Panc1 (cell line): ENCODE measurements at places on chromosomes 5 and 9. TPM values are rescaled to one million over a fixed set of nuclear protein-coding genes. Genes with fewer than 3 reads are reported as not detected.

The EIF4E1B gene
- not detected for total RNA-seq

The PCDHA9 gene
- total RNA-seq, result 0.21 TPM

The FCN2 gene
- not detected for total RNA-seq

The SLC6A3 gene
- total RNA-seq, result 0.05 TPM

The TRIM7 gene
- total RNA-seq, result 25.8 TPM

The COL15A1 gene
- 0.10 TPM for total RNA-seq

The TAF11L12 gene
- total RNA-seq, result not detected

The LHX3 gene
- total RNA-seq, result 0.13 TPM

The SLC25A51 gene
- 23.4 TPM for total RNA-seq

GRCh38 chr5:154505567-154505966 lies 27.5 kb upstream of the HAND1 start:
- DNase-seq, result no peak

DNA sequence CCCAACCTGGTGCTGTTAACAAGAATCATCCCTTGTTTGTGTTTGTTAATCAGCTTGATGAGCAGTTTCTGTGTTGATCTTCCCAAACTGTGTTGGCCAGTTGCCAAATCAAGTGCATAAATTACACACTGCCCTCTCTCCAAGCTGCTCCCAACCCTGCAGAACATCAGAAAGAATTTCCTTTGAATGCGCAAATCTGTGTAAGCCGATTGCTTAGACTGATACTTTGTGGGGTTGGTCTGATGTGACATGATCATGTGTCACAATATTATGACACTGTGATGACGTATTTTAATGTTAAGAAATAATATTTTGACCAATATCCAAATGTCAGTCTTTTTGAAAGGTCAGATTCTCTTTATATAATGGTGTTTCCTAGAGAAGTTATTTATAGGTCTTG lies 766.4 kb upstream of the WWC1 start:
- DNase-seq, result no peak

- no peak for DNase-seq
Measured at GRCh38 chr9:746661-747434, 94.6 kb upstream of the DMRT1 start.

GRCh38 chr9:116569111-116569510 lies 118.0 kb upstream of the TRIM32 start:
- no peak for DNase-seq

- DNase-seq, result no peak
Measured at GRCh38 chr5:172686111-172686510, 45.0 kb downstream of the NEURL1B start.

GRCh38 chr9:37951671-37952449 lies 47.9 kb upstream of the SLC25A51 start:
- no peak for DNase-seq

- no peak for DNase-seq
Measured at GRCh38 chr5:1502046-1502736, 21.6 kb downstream of the LPCAT1 start.

DNA sequence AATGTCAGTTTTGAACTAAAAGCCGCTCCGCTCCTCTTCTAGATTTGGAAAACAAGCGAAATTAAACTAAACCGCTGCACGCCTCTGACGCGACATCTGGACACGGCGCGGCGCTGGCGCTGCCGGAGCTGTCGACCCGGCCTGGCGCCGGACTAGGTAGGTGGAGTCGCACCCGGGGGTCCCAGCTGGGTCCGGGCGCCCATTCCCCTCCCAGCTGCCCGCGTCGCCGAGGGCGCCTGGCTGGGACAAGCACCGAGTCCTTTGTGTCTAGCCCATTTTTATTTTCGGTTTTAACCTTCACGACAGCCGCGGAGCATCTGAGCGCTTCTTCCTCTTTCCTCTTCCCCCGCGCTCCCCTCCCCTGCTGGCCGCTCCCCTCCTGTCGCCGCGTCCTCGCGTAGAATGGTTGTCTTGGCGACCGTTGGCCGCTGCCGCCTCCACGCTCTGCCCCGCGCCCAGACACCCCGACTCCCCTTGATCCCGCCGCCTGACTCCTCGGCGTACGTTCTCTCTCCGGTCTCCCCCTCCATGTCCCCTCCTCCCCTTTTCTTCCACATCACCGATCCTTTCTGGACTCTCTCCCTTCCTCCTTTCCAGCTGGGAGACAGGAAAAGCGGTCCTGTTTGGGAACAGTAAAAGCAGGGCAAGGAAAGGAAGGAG lies 545 bp downstream of the CDKN2B-AS1 start:
- DNase-seq, result no peak

DNA sequence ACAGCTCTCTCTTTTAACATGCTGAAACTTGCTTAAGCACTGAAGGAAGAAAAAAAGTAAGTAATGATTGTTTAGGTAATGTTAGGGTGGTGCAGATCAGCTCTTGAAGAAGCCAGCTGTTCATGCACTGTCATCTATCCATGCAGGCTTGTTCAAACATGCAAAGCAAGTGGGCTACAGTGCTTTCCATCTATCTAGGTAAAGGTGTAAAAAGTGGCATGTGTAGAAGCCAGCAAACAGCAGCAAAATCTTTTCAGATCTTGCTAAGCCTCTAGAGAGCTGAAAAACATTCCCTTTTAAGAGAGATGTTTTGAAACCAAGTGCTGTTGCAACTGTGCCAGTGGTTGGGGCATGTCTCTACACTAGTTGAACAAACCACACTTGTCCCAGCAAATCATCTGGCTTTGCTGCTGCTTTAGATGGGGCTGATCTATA lies 214.4 kb downstream of the EFNA5 start:
- no peak for DNase-seq

GRCh38 chr5:1140171-1140817 lies 28.4 kb upstream of the SLC12A7 start:
- peak; percentile 51 for DNase-seq

- no peak for DNase-seq
Measured at GRCh38 chr9:3850098-3850497, 324.3 kb upstream of the RFX3 start.

- DNase-seq, result no peak
Measured at GRCh38 chr9:79623799-79624721, 52.3 kb downstream of the TLE4 start.

- no peak for DNase-seq
Measured at GRCh38 chr9:96478829-96479371, 28.9 kb downstream of the HABP4 start.

- no peak for DNase-seq
Measured at GRCh38 chr9:20689833-20690232, 5.8 kb downstream of the FOCAD start.

- no peak for DNase-seq
Measured at GRCh38 chr9:77907585-77907984, 124.0 kb downstream of the GNAQ start.

- DNase-seq, result no peak
Measured at GRCh38 chr5:125011419-125011818, 265.0 kb upstream of the ZNF608 start.

- no peak for DNase-seq
Measured at GRCh38 chr5:112861638-112861985, 525 bp downstream of the SRP19 start.

GRCh38 chr5:64606926-64607325 lies 83.4 kb upstream of the SHISAL2B start:
- no peak for DNase-seq

GRCh38 chr5:127216898-127217675 lies 73.5 kb upstream of the MEGF10 start:
- no peak for DNase-seq

DNA sequence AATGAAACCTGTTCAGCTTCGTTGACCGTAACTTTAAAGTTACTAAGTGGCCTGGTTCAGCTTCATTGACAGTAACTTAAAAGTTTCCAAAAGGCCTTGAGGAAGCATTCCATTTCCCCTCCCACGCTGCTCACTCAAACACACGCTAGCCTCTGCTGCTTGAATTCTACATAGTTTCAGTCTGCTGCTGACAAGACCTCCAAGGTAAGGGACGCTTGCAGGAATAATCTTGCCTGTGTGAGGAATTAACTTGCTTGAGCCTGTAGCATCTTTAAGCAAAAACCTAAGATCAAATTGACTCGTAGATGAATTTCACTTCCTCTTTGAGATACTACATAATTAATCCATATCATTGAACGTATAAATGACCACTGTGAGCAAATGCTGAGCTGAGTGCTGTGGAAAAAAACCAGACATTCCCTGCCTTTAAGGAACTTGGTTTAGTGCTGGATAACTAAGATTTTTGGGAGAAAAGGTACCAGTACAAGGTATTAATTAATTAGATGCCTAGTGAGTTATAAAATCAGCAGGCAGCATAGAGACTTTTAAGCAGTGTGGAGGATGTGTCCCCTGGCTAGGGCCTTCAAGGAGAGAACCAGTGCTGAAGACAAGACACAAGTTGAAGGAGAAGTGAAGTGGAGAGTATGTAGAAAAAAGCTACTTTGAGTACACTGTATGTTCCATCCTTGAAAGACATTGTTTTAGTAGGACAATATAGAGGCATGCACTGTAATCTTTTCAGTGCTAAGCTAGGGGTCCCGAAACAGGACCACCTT lies 39.2 kb downstream of the GRAMD2B start:
- no peak for DNase-seq

DNA sequence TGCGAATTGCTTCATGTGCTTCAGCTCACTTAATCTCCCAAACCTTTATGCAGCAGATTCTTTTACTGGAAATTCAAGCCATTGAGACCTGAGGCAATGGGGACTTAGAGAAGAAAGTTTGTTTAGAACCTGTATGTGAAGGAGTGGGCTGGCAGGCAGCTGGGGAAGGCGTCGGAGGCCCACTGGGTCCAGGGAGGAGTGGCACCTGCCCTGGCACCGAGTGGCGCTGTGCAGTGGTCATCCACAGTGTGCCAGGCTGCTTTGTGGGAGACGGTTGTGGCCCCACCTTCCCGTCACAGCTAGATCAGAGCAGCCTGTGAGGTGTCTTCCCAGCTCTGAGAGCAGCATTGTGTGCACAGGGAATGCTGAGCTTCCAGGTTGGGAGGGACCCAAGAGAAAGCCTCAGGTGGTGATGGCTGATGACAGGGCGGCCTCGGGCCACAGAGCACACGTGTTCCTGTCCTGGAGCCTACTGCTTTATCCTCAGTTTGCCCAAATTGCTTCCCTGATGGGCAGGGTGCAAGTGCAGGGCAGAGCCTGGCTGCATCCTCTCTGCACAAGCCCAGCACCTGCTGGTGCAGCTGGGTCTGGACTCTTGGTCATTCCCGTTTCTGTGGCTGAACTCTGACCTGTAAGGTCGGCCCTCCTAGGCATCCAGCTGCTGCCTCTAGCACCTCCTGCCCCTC lies 175.2 kb downstream of the CACNA1B start:
- DNase-seq, result no peak

DNA sequence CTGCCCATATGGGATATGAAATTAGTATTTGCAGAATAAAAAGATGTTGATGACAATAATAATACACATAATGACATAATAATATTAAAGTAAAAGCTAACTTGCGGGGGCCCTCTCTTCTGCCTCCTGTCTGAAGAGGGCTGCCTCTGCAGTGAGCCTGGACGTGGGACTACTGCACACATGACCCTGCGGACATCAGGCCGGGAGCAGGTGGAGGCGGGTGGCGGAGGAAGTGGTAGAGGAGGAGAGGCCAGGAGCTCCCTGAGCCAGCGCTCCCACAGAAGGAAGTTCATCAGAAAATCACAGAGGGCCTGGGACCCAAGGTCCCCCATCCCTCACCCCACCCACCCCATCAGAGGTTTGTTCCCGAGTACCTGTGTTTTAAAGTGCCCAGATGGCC lies 60.5 kb downstream of the ROPN1L start:
- DNase-seq, result no peak

- DNase-seq, result no peak
Measured at GRCh38 chr5:82620957-82621600, 342.9 kb upstream of the RPS23 start.

GRCh38 chr9:81022177-81022576 lies 667.2 kb downstream of the TLE1 start:
- no peak for DNase-seq

DNA sequence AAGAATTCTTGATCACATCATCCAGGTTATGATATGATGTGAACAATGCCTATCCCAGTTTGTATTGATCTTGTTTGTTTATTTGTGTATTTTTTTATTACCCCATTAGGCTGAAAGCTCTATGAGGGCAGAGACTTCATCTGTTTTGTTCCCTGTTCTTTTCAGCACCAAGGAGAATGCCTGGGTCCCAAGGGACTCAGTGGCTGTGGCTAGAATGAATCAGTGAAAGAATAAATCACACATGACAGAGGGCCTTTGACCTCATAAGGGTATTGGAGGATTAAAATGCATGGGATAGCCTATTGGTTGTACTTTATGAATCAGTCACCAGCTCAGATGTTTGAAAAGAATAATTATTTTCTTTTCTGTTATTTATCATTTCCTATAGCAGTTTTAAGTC lies 292.2 kb downstream of the GAS1 start:
- DNase-seq, result no peak

- DNase-seq, result no peak
Measured at GRCh38 chr9:4297786-4298254, 2.0 kb downstream of the GLIS3 start.

DNA sequence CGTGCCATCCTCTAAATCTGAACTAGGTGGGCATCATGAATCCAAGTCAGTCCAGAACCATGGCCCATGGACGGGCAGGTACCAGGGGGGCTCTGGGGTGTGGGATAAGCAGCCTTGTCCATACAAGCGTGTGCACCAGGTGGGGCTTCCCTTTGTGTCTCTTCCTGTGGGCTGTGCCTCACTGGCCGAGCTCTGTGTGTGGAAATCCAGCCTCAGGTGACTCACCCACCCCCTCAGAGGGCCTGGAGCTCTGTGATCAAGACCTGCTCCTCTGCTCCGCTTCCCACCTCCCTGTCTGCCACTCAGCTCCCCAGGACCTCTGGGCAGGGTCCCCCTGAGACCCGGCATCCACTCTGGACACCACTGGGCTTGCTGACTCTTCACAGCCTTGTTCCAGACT lies 33.0 kb downstream of the GADD45G start:
- no peak for DNase-seq

DNA sequence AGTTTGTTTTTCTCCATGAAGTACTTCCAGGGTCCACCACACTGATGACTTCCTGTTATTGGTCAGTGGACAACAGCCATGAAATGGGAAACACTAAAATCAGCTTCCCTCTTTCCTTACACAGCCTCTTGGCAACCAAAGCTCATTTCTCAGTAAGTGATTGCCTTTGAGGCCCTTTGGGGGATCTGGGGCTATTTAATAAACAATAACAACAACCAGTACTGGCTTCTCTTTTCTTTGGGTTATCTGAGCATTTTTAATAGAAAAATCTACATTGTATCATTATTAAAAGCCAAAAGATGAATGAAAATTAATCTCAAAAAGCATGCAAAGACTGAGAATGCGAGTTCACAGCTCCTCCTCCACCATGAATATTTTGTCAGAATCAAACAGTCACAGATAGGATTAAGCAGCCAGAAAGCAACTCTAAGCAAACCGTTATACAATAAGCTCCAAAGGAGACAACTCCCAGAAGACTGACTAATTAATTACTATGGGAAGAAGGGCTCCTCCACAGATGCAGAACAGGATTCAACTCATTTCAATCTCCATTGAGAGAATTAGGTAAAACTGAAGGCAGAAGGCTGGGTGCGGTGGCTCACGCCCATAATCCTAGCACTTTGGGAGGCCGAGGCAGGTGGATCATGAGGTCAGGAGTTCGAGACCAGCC lies 68.3 kb downstream of the SERINC5 start:
- DNase-seq, result no peak
